ENCODE measurements at places on chromosomes 6 and 20. TPM values are rescaled to one million over a fixed set of nuclear protein-coding genes. Genes with fewer than 3 reads are reported as not detected.
A peak's percentile ranks its signal among the peaks of the same experiment; 100 is the strongest.

Gene SLC22A2
- total RNA-seq = not detected

- DNase-seq = peak; percentile 71
Observed at GRCh38 chr6:140436023-140436811, 1061.8 kb upstream of the CITED2 start.

DNA sequence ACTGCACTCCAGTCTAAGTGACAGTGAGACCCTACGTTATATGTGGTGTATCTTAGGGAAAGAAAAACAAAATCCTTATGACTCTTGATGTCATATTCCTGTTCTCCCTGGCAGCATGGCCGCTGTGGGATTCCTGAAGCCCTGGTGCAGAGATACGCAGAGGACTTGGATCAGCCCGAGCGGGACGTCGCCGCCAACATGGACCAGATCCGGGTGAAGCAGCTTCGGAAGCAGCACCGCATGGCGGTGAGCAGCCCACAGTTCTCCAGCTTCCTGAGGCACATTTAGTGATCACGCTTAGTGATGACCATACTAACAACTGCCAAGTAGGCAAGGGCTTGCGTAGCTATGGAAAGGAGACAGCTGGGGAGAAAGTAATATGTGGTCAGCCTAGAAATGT lies 200.9 kb upstream of the UST start:
- DNase-seq = no peak

DNA sequence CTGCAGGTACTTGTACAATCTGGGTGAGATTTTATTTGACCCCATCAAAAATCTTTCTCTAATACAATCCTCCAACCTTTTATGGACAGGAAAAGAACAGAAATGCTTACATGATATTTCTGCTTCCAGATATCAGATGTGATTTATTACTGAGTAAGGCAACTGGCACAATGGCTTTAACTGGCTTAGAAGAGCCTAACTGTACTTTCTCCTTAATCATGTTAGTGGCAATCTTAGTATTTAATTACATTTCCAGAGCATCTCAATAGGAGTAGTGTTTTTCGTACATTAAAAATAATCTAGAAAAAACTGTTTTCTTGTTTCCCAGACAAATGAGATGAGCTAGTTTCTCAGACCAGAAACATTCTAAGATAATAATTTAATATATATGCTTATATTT lies 251.6 kb downstream of the KCNQ5 start:
- DNase-seq = no peak

Gene PI3
- 1.5 TPM for total RNA-seq

Gene MOXD1
- 528 TPM for total RNA-seq

Gene FAM209B
- total RNA-seq = not detected

- DNase-seq = no peak
Observed at GRCh38 chr6:125547381-125547780, 202.1 kb upstream of the HEY2 start.

Gene SAMHD1
- total RNA-seq = 9.0 TPM

All from GM23248 (cell line).